ENCODE measurements at places on chromosomes 16 and 17.
A peak's percentile ranks its signal among the peaks of the same experiment; 100 is the strongest.

GRCh38 chr16:49527611-49528010 lies 154.0 kb downstream of the C16orf78 start:
- DNase-seq = no peak

DNA sequence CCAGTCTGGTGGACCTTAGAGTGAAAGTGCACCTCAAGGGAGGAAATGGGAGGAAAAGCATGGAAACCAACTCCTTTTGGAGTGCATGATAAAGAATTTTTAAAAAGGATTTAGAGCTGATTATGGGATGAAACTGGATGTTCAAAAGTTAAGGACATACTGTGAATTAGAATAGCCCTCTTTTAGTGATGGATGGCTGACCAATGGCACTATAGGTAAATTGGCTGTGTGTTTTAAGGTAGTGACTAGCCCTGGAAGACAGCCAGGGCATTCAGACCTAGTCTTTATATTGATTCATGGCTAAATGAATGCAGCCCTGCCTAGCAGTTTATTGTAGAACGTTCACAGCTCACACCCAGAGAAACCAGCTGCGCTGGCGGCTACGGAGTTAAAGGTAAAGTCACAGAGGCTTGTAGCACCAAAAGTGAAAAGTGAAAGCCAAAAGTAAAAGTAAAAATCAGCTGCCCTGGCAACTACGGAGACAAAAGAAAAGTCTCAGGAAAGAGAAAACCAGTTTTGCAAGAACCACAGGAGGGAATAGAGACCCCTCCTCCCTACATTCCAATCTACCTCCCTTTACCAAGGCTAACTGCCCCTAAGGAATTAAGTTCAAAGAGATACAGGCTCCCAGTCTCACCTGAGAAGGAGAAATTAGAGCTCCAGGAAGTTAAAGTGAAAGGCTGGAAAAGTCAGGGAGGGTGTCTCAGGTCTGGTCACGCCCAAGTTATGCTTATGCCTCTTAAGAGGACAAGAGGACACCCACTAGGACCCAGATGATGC lies 21.8 kb downstream of the ACSM1 start:
- no peak for DNase-seq

GRCh38 chr17:74776044-74776962 lies at the start of gene NAT9:
TSS of gene NAT9 (minus strand) at chr17:74776345. CDS start at chr17:74775698, 647 bp downstream.
- peak; percentile 98 for DNase-seq

GRCh38 chr16:17887963-17888362 lies 417.2 kb upstream of the XYLT1 start:
- DNase-seq = no peak

- no peak for DNase-seq
Measured at GRCh38 chr17:61235827-61236197, 163.8 kb upstream of the TBX2 start.

GRCh38 chr17:9336817-9337216 lies 238.8 kb downstream of the STX8 start:
- no peak for DNase-seq

GRCh38 chr17:40791787-40792436 lies 7.8 kb downstream of the KRT28 start:
- no peak for DNase-seq

DNA sequence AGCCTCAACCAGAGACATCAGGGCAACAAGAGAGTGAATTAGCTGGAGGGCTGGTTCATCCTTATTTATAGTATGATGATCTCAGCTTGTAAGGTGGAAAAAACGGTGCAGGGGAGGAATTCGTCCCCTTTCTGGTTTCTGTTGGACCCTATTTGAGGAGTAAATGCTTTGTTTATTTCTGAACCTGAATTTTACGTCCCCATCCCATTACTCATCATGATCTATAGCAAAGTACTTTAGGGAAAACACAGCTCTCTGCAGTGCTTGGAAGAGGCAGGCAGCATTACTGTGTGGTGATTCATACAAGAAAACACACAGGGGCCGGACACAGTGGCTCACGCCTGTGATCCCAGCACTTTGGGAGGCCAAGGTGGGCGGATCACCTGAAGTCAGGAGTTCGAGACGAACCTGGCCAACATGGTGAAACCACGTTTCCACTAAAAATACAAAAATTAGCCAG lies 8.0 kb upstream of the VAT1L start:
- DNase-seq = no peak

GRCh38 chr16:4393240-4393600 lies 21.6 kb downstream of the VASN start:
- no peak for DNase-seq

GRCh38 chr17:28494445-28495188 lies 11.5 kb upstream of the FOXN1 start:
- peak; percentile 53 for DNase-seq

DNA sequence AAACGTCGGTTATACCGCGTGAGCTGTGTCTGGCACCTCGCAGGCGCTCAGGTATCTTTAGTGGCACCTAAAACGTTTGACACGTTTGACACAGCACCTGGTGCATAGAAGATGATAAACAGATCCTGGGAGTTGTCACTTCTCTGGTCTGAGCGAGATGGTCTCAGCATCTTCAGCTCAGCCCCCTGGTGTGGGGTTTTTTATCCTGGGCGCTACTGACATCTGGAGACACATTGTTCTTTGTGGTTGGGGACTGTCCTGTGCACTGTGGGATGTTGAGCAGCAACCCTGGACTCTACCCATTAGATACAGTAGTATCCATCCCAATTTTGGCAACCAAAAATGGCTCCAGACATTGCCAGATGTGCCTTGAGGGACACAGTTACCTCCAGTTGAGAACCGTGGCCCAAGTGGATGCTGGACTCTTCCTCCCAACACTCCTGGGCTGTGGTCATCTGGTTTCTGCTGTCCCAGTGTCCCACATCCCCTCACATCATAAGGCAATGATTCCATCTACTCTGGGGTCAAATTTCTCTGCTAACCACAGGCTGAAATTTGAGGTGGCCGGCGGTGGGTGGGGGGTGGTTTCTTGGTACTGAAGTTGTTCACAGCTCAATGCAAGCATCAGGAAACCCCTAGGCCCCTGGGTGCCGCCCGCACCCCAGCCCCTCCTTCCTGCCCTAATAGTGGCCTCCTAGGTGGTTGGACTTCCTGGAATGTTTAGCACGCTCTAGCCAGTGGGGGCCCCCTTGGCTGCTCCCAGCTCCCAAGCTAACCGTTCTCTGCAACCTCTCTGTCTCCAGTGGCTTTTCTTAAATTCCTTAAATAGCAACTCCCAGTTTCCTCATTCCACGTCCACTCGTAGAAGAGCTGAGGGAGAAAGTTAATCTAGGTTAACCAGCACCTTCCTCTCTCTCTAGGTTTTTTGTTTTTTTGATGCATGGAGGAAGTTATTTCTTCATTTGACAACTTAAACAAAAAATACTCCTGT lies 124.8 kb downstream of the ABCC1 start:
- DNase-seq = no peak

DNA sequence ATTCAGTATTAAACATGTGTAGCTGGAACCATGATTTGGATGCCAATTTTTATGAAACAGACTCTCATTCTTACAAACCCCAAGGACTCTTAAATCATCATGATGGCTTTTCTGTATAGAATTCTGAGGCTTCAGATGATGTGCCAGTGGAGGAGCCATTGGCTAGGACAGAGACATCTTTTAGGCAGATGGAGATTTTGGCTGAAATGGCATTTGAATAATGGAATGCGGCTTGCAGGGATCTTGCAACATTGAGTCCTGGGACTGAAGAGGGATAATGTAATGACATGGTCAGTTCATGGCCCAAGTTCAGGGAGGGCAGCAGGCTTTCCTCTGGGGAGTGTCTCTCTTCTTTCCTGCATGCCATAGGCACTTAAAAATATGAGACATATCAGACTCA lies 172.4 kb downstream of the ABCA8 start:
- no peak for DNase-seq

DNA sequence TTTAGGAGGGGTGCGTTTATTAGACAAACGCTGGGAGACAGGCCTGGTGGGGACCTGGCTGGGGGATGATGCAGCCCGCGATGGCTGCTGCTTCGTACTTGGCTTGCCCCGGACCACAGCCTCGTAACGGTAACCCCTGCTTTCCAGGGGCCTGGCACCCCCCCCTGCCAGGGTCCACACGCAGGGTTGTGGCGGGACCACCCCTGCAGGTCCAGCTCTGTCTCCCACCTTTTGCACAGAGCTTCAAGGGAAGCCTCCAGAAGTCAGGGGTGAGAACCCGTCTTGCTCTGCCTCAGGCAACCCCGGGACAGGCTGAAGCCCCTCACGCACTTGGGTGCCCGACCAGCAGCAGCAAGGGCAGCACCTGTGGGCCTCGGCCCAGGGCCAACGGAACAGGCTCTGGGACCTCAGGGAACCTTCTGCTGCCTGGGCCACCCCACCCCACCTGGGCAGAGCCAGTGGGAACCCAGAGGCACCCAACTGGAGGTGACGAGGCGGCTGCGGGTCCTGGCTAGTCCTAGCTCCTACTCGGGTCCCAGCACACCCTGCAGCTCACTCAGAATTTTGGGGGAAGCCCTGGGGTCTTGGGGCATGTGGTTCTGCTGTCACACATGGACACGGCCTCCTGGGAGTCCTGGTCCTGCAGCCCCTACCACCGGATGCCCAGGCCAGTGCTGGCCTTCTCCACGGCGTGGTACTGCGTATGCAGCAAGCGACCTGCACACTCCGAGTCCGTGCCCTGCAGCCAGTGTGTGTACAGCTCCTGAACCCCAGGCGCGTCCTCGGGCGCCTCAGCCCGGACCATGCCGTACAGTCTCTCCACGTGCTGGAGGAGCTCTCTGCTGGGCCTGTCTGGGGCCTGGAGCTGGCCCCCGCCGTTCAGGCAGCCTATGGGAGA lies 3.1 kb downstream of the HAGHL start:
- DNase-seq = no peak

- no peak for DNase-seq
Measured at GRCh38 chr17:51402899-51403298, 142.6 kb downstream of the UTP18 start.

DNA sequence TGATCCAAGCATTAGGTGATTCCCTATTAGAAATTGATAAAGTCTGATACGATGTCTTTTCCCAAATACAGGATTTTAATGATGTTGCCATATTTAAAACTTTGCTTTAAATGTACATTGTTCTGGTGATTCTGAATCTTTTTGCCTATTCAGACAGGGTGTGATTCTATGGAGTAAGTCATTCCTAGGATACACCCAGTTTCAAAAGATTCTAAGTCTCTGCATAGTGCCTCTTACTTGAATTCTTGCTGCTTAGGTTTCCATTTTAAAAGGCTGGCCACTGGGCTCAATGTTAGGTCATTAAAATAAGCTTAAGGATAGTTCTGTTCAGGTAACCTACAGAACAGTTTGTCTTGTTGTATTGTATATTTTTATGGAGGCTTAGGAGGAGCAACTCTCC lies 22.0 kb upstream of the ARL2BP start:
- DNase-seq = no peak

- DNase-seq = no peak
Measured at GRCh38 chr17:65366102-65366844, 195.2 kb downstream of the AXIN2 start.
